ENCODE measurements at places on chromosomes 16 and 17. TPM values are rescaled to one million over a fixed set of nuclear protein-coding genes. Genes with fewer than 3 reads are reported as not detected.

The KRTAP4-3 gene
- polyA plus RNA-seq = not detected

The CCL7 gene
- polyA plus RNA-seq = not detected

The TMEM231 gene
- polyA plus RNA-seq = 24.9 TPM

The PRSS22 gene
- 7.7 TPM for polyA plus RNA-seq

The OR1F1 gene
- not detected for polyA plus RNA-seq

The ZACN gene
- 15.8 TPM for polyA plus RNA-seq

The ABCA10 gene
- polyA plus RNA-seq = 3.0 TPM

The XAF1 gene
- polyA plus RNA-seq = 32.6 TPM

The TRIM16 gene
- 27.6 TPM for polyA plus RNA-seq

Measured in renal cortex interstitium (tissue), 15 donors.